Central memory CD8-positive, alpha-beta T cell (primary cell): ENCODE measurements at places on chromosomes 1 and 21.

GRCh38 chr1:200376528-200376927 is 33.3 kb downstream of the ZNF281 start:
- no peak for DNase-seq

GRCh38 chr21:39144191-39144590 is 39.1 kb downstream of the PSMG1 start:
- DNase-seq = no peak

DNA sequence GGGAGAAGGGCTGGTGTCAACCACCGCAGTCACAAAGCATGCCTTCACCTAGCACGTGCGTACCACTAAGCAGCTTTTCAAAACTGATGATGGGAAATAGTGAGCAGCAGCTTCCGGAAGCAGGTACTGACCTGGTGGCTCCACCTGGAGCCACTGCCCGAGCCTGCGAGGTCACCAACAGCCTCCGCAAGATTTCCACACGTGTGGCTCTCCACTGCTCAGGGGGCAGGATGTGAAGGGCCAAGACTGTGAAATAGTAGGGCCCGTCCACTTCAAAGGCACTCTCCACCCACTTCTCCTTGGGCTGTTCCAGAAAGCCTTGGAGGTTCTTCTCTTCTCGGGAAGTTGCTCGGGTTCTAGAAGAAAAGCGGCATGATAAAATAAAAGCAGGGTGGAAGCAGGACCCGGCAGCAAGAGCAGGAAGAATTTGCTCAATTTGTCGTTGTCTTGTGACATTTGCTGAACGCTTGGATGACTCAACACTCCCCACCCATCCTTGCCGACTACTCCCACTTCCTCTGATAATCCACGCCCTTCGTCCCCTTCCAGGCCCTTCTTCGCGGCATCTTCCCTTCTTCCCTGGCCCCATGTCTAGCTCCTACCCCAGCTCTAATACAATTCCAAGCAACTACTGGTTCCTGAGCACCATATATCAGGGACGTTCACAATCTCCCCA is 124.9 kb upstream of the IFFO2 start:
- DNase-seq = no peak

DNA sequence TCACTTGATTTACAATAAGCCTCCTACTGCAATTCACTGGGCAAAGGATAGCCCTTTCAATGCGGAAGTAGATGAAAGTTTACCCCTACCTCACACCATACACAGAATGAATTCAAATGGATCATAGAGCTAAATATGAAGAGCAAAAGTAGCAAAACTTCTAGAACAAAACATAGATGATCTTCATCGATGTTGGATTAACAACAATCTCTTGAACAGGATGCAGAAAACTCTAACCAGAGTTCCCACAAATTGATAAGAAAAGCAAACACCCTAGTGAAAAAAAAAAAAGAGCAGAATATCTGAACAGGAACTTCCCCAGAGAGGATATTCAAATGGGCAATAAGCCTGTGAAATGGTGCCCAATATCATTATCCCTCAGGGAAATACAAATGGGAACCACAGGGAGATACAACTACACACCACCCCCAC is 1.9 kb upstream of the UBASH3A start:
- DNase-seq = no peak

GRCh38 chr1:67850611-67851075 is 17.4 kb upstream of the GNG12 start:
- DNase-seq = no peak

DNA sequence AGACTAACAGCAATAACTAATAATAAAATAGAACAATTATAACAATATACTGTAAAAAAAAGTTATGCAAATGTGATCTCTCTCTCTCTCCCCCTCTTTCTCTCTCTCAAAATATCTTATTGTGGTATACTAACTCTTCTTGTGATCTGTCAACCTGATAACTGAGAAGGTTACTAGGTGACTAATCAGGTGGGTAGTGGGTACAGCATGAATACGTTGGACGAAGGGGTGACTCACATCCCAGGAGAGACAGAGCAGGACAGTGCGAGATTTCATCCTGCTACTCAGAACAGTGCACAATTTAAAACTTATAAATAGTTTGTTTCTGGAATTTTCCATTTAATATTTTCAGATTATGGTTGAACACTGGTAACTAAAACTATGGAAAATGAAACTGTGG is 257.5 kb downstream of the LRRC40 start:
- DNase-seq = no peak
